Urothelium cell line (cell line): ENCODE measurements at places on chromosomes 6 and 20.

GRCh38 chr20:37225146-37225545, 36.5 kb downstream of the GHRH start:
- no peak for DNase-seq

GRCh38 chr6:43204271-43205105, 22.5 kb downstream of the CUL9 start:
- DNase-seq, result no peak

DNA sequence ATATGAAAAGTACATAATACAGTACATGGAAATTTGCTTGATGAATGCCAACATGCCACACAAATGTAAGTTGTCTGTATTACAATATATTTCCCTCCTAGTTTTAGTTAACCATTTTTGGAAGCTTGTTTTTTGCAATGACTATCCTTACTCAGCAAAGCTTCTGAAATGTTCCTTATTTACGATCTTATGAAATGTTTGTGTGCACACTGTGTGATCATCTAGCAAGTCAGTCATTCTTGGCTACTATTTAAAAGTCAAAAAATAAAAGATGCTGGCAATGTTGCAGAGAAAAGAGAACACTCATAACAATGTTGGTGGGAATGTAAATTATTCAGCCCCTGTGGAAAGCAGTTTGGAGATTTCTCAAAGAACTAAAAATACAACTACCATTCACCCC, 33.8 kb downstream of the SUMO4 start:
- no peak for DNase-seq

GRCh38 chr6:39543095-39543494, 182.1 kb downstream of the KIF6 start:
- no peak for DNase-seq

DNA sequence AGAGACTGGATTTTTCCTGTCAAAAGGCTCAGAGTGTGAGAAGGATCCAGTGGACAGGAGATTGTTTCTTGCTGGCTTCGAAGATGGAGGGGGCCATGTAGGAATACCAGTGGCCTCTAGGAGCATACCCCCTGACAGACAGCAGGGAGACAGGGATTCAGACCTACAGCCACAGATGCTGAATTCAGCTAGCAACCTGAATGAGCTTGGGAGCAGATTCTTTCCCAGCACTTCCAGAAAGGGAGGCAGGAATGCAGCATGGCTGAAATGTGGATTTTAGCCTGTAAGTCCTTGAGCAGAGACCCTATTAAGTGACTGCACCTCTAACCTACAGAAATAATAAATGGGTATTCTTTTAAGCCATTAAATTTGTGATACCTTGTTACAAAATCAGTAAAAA, 44.6 kb downstream of the STXBP5 start:
- no peak for DNase-seq

DNA sequence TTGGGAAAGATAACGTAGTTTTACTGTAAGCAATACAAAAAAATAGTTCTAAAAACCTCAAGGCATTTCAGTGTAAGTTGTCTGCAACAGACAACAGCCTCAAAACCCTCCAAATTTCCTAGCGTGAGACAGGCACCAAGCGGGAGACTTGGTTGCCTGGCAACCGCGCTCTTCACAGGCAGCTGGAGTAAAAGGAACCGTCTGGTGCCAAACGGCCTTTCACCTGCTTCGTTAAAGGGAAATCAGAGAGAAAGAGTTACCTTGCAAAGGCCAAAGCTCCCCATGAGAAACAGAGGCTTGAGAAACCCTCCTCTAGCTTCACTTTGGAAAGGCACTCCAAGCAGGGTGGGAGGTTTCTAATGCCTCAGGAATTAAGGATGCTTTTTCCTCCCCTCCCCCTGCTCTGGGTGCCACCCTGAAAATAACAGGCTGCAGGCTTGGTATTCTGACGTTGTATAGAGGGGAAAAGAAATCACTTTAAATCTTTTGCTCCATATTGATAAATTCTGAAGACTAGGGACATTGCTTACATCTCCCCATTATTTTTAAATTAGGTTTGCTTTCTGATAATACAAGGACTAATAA, 129.7 kb upstream of the UFL1 start:
- no peak for DNase-seq

DNA sequence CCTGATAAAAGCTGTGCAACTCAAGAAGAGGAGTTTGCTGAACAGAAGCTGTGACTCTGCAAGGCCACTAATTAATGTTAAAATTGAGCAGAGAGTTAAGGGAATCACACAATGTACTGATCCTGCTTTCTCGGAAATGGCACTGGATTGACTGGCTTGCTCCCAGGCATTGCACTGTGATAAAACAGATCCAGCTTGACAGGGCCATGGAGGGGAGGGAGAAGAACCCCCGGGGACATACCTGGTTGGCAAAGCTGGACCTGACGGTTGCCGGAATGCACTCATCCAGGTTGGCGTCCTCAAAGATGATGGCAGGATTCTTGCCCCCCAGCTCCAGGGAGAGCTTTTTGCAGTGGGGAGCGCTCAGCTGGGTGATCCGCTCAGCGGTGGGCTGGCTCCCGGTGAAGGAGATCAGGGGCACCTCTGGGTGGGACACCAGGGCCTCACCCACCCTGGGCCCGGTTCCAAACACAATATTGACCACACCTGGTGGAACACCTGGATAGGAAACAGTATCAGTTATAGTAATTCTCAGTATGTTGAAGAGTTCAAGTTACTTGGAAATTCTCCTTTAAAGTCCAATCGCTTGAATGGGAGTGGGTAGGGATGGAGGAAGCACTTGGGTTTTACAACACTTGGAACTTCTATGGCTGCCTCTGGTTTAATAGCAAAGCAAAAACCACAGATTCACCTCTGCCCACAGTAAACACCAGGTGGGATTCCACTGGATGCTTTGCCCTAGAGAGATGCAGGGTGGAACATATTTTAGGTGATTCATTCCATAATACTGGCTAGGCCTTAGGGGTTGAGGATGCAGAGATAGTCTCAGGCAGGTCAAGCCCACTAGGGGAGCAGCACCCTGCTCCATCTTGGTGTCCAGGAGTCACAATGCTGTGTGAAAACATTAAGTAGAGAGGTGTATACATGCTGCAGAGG, 17.1 kb downstream of the ALDH8A1 start:
- DNase-seq, result no peak

GRCh38 chr6:54096811-54097210, 14.4 kb upstream of the MLIP start:
- no peak for DNase-seq

GRCh38 chr6:3727036-3727435, 24.5 kb downstream of the PXDC1 start:
- DNase-seq, result no peak

DNA sequence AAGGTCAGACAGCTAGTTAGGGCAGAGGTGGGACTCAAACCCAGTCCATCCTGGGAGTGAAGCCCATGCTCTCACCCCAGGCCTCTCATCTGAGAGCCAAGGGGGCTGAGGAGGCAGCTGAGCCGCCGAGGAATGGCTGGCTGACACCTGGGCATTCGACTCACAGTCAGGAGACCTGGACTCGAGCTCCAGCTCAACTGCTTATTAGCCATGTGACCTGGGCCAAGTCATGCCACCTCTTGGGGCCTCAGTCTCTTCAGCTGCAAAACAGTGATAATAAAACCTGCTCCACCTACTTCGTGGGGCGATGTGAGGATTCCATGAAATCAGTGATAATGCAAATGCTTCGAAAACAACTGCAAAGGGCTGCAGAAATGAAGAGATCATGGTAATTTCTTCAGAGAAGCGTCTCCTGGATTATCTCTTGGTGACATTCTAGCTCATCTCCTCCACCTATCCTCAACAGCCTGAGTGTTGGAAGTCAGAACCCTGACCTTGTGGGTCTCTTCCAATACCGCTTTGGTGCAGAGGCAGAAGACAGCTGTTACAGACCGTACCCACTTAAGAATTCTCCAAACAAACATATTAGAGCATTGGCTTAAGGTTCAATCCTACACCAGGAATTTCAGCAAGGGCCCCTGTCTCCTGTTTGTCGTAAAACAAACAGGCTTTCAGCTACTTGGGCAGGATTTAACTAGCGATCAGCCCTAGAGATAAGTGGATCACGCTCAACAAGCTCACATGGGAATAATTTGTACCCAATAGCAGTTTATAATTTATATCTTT, 60.0 kb upstream of the PIM1 start:
- DNase-seq, result no peak

- peak; percentile 48 for DNase-seq
Measured at GRCh38 chr6:12060780-12061609, 48.9 kb downstream of the HIVEP1 start.

DNA sequence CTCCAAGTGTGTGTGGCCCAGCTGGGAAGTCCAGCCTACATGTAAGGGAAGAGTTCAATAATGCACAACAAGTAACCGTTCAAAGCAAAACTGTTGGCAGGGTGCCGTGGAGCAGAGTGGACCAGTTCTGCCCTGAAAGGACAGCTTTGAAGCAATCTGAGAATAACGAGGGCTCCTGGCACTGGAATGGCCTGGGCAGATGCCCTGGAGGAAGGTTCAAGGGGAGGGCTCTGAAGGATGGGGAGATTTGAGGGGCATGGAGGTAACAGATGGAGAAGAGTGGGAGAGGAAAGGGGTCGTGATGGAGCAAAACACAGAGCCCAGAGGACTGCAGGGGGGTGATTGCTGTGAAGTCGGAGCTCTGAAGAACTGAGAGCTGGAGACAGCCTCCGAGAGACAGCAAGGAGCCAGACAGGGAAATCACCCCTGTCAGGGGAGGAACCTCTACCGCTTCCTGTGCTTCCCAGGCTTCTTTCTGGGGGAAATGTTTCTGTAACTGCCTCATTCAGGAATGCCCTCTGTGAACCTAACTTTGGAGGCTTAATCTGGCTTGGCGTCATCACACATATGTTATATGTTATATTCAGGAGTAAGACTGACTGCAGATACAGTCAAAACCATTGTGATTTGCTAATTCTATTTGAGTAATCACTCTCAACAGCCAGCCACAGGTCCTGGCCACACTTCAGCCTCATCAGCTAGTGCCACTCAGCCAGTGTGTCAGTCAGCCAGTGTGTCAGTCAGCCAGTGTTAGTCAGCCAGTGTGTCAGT, 41.2 kb downstream of the ZC3H12D start:
- DNase-seq, result no peak

GRCh38 chr20:23659989-23660837, 22.5 kb upstream of the CST3 start:
- DNase-seq, result peak; percentile 21

DNA sequence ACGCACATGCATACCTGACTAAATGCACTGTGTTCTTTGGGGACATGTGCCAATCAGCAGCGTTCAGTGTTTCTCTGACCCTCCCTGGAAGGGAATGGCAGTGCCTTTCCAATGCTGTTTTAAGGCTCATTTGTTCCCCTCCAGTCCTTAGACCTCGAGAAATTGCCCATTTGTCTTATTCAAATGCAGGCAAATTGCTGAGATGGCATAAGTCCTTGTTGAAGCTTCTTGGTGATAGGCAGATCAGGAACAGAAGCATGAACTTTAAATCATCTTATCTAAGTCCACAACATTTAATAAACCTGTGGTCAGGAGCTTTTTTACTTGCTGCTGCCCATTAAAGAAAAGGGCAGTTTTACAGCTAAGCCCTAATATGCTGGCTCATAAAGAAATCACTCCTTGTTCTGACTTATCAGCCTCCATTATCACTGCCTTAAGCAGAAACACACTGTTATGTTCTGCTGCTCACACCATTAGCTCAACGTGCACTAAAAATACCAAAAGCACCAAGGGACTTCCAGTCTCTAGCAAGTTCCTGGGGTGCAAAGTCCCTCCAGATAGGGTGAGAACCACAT, 112.9 kb upstream of the LRFN2 start:
- no peak for DNase-seq

DNA sequence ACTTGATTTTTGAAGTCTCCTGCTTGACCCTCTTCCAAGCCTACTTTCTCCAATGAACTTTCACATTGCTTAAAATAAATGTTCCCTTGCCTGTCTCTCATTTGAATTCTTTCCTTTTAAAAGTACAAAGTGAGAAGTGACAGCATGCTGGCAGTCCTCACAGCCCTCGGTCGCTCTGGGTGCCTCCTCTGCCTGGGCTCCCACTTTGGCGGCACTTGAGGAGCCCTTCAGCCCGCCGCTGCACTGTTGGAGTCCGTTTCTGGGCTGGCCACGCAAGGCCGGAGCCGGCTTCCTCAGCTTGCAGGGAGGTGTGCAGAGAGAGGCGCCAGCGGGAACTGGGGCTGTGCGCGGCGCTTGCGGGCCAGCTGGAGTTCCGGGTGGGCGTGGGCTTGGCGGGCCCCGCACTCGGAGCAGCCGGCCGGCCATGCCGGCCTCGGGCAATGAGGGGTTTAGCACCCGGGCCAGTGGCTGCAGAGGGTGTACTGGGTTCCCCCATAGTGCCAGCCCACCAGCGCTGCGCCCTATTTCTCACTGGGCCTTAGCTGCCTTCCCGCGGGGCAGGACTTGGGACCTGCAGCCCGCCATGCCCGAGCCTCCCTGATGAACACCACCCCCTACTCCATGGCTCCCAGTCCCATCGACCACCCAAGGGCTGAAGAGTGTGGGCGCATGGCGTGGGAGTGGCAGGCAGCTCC, 31.9 kb downstream of the SERPINB6 start:
- no peak for DNase-seq

GRCh38 chr6:142624978-142625715, 319.8 kb downstream of the HIVEP2 start:
- DNase-seq, result no peak

GRCh38 chr20:44758247-44759101, 12.8 kb downstream of the KCNK15 start:
- DNase-seq, result no peak

GRCh38 chr6:83193747-83194566, 800 bp downstream of the RWDD2A start:
- DNase-seq, result peak; percentile 33

GRCh38 chr20:11564491-11564890, 353.2 kb upstream of the BTBD3 start:
- no peak for DNase-seq

- DNase-seq, result peak; percentile 54
Measured at GRCh38 chr6:15793288-15793687, 130.5 kb upstream of the DTNBP1 start.

DNA sequence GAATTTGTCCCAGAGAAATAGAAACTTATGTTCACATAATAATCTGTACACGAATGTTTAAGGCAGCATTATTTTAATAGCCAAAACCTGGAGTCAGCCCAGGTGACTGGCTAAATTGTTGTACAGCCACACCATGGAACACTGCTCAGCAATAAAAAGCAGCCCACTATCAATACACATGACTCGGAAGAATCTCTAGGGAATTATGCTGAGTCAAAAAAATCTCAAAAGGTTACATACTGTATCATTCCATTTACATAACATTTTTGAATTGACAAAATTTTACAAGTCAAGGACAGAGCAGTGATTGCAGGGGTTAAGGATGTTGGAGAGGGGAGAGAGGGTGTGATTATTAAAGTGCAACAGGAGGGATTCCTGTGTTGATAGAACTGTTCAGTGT, 163.4 kb downstream of the UBE3D start:
- no peak for DNase-seq
